Hematopoietic multipotent progenitor cell treated with erythropoietin and hydrocortisone succinate and interleukin-3 and kit ligand, for 15 days (in vitro differentiated cells): ENCODE measurements at places on chromosomes 3 and 15.

- no peak for DNase-seq
Observed at GRCh38 chr3:194532591-194532990, 45.8 kb upstream of the ATP13A3 start.

DNA sequence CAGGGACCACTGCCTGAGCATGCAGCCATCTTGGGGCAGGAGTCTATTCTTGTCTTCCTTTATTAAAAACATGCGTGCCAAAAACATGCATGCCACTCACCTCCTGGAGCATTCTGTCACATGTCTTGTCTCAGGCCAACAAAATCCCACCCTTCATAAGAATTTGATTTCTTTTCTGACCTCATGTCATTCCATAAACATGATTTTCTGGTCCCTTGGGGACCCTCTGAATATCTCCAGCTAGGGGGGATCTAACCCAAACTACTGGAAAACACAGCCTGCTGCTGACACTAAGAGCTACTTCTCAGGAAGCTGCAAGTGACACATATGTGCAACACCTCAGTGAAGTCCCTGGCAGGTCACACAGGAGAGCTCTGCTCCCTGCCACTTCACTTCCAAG lies 26.8 kb upstream of the NOX5 start:
- no peak for DNase-seq

DNA sequence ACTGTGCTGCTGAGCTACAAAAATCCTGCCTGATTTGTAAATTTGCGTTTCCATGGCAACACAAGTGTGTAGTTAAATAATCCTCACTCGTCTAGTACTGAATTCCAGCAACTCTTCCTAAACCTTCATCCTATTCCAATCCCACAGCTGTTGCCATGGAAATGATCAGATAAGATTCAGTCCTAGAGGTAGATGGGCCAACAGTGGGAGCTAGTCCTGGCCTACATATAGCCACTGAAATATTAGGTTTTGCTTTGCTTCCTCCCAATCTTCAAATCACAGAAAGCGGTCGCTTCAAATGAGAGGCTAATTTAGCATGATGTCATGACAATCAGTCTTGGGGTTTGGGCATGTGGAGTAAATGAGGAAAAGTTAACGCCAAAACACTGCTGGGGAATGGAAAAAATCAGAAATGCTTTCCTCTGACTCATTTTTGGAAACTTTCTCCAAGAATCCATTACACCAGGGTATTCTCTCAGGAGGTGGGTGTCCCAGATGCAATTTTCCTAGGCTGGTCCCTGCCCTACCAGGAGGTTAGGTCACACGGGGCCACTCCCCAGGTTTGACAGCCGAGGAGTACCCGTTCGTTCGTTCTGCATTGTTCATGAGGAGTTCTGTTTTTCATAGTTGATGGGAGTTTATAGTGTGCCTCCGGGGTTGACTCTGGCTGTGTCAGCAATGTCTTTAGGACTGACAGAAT lies 159.2 kb upstream of the SLCO3A1 start:
- DNase-seq = no peak

GRCh38 chr15:88348579-88349230 lies 92.2 kb upstream of the NTRK3 start:
- no peak for DNase-seq

DNA sequence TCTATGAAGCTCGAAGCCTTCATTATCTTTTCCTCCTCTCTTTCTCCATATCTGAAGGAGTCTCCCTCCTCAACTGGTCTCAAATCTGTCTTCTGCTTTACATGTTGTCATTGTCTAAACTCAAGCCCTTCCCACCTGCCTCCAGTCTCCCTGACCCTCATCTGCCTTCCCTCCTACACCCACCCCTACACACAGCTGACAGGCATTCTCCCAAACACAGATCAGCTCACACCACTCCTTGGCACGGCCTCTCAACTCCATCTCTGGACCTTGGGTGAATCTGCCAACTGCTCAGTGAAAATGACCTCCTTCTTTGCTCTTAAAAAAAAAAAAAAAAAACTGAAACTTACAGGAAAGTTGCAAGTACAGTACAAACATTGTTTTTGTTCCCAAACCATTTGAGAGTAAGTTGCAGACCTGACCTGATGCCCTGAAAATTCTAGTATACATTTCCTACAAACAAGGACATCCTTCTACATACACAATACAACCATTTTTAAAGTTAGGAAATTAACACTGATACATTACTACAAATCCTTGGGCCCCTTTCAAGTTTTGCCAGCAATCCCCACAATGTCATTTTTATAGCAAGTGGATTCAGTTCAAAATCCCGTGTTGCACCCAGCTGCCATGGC lies 49.4 kb upstream of the UBE2E1 start:
- no peak for DNase-seq

- no peak for DNase-seq
Observed at GRCh38 chr15:78234515-78235040, at the start of gene ACSBG1. Gene ACSBG1, minus strand, starts transcription at chr15:78234565. Its CDS starts 64 bp downstream, at chr15:78234501.

DNA sequence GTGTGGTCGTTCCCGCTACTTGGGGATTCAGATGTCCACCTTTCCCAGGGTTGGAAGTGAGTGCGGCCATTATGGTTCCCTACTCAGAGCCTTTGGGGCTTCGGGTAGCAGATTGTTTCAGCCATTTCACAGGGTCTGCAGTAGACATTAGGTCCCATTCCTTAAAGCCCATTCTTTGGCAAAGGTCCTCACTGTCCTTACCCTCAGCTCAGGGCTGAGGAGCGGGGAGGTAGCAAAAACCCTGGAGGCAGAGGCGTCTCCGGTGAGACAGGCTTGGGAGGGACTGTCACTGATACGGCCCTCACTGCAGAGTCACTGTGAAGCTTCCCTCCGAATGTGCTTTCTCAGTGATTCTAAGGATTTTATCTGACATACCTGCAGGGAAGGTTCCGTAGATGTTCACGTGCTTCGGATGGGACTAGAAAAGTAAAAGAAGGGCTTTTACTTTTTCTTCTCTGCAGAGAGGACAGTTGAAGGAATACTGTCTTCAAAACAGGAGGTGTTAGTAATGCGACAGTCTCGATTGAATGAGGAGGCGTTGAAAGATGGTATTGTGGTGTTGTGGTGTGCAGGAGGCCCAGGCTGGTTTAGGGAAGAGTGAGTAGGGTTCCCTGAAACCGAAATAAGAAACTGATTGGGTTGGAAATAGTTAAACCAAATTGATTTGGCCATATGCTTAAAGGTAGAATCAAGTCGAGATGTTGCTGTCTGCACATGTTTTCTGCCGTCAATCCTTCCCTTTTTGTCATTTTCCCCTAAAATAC lies 630 bp downstream of the ATP6V1A start:
- DNase-seq = peak; percentile 69

DNA sequence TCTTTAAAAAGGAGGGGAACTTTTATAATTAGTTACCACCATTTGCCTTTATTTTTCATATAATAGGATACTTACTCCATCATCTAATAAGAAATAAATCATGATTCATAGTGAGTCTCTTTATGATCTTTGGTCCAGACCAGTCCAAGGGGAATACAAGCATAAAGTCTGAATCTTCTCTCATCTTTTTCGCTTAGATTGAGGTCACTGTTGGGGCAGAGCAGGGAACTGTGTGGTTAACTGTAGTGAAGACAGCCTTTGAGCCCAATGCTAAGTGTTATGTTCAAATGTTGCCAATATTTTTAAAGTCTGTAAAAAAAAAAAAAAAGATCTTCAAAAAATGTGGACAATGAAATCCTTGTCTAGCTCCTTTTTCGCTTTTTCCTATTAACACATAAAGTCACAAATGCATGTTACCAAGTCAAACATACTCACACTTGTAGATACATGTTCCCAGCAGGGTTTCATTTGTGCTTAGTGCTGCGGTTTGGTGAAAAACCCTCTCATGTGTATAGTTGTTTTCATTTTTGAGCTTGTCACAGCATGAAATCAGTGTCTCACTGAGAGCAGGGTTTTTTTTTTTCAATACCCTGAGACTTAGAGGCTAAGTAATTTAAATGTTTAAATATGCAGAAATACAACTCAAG lies 72.1 kb downstream of the EPHA3 start:
- DNase-seq = no peak

GRCh38 chr3:186330772-186331460 lies 31.1 kb downstream of the DGKG start:
- no peak for DNase-seq

- DNase-seq = no peak
Observed at GRCh38 chr3:182983876-182984275, 3.5 kb upstream of the DCUN1D1 start.

- DNase-seq = no peak
Observed at GRCh38 chr15:42171122-42171521, 14.7 kb upstream of the PLA2G4F start.

GRCh38 chr3:160842021-160843005 lies 86.3 kb downstream of the PPM1L start:
- no peak for DNase-seq

DNA sequence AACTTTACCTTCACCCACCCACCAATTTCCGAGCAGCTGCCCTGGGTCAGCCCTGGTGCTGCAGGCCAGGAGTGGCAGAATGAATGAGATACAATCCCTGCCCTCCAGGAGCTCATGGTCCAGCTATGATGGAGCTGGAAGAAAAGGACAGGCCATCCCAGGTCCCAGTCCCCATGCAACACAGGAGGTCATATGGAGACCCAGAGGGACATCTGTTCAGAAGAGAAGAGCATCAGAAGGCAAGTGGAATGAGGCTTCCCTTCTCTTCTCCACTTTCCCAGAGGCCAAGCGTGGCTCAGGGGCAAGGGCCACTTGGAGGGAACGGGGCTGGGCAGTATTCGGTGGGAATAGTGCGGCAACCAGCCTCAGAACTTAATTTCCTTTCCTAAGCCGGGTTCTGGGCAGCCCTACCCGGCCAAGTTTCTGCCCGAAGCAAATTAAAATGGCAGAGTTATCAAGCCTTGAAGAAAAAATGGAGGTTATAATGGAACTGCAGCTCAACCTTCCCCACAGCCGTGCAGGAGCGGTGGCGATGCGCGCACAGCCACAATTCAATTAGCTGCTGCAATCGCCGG lies 35.9 kb downstream of the TLE3 start:
- DNase-seq = no peak

DNA sequence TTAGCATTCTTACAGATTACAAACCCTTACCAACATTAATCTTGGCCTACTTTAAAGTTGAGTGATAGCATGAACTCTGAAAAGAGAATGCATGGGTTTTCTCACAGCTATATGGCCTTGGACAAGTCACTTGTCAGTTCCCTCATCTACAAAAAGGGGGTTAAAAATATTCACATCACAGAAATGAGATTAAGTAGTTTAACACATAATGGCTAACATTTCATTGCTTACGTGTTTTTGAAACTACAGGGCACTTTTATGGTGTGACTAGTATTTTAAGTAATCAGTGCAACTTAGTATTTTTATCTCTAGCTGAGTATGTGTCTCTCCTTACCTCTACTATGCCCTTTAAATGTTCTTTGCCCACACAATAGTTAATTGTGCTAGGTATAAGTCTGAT lies 13.8 kb downstream of the TRIM59 start:
- no peak for DNase-seq

DNA sequence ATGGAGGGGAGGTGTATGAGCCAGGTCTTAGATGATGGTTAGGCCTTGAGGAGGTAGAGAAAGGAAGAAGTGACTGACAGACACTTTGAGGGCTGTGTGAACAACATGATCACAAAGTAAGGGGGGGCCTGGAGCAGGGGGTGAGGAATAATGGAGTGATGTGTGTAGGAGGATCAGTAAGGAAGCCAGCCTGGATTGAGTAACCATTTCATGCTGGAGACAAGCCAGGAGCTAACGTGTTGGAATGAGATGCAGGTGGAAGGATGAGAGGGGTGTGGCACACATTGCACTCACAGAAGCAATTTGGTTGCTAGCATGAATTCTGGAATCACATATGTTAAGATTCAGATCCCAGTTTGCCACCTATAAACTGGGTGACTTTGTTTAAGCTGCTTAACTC lies 65.5 kb downstream of the BBX start:
- DNase-seq = no peak

- no peak for DNase-seq
Observed at GRCh38 chr15:48422401-48422800, 91.2 kb downstream of the DUT start.

GRCh38 chr15:82870727-82871320 lies 61.4 kb downstream of the WHAMM start:
- DNase-seq = no peak

DNA sequence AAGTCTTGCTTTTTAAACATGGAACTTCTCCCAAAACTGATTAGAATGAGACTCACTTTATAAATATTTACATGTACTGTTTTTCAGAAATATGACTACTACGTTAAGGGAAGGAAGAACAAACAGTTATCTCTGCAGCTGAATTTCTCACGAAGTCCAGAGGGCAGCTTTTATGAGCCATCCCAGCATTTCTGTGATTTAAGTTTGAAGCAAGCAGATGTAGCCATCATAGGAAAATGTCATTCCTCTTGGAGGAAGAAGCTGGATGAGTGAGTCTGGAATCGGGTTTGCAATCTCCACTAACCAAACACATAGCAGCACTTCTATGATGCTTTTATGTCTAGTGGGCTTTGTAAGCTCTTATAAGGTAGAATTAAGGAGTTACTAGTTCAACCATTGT lies 53.7 kb downstream of the SCN11A start:
- no peak for DNase-seq

- DNase-seq = no peak
Observed at GRCh38 chr3:181913254-181913653, 201.5 kb downstream of the SOX2 start.

- no peak for DNase-seq
Observed at GRCh38 chr3:29354894-29355293, 74.0 kb downstream of the RBMS3 start.

DNA sequence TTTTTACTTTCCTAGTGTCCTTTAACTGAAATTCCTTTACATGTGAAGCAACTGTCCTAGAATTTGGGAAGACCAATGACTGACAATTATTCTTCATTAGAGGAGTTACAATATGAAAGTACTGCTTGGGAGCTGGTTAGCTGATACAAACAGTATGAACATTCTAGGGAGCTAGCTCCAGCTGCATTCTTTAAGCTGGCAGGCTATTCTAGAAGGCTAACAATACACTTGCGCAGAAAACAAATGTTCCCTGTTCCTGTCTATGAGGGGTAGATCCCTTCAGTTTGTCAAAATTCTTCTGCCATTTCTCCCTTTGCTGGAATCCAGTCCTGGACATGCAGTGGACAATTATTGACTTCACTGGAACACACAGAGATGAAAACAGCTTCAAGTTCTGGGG lies 60.2 kb upstream of the NANOGP8 start:
- no peak for DNase-seq

DNA sequence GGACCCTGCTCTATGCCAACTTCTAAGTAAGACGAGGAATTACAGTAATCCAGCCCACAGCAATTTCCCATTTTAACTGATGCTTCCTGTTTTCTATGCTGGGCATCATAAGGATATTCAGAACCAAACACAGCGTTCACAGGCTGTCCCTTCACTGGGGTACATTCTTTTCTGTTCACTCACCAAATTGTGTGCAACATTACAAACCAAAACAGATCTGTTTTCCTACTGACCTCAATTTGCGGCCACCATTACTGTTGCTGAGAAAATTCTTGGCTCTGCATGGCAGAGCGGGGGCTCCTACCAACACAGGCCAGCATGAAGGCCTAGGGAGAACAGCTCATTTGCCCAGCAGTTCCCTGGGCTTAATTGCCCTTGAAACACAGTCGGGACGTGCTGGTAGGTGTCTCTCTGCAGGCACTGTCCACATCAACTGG lies 76.5 kb downstream of the MYO1E start:
- no peak for DNase-seq
